ENCODE measurements at places on chromosomes 6 and 20.

DNA sequence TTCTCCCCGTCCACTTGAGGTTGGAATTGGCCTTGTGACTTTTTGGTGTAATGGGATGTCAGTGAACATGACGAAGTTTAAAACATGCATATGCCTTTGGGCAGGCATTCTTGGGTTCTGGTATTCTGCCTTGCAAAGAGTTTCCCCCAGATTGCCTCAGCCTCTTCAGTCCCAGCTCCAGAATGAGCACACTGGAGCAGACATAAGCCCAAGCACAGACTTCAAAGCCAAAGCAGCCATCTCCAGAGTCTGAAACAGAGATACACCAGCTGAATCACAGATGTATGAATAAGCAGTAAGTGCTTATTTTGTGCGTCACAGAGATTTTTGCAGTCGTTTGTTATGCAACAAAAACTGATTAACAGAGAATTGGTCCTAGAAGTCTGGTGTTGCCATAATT, 546.0 kb downstream of the FRK start:
- DNase-seq = no peak

DNA sequence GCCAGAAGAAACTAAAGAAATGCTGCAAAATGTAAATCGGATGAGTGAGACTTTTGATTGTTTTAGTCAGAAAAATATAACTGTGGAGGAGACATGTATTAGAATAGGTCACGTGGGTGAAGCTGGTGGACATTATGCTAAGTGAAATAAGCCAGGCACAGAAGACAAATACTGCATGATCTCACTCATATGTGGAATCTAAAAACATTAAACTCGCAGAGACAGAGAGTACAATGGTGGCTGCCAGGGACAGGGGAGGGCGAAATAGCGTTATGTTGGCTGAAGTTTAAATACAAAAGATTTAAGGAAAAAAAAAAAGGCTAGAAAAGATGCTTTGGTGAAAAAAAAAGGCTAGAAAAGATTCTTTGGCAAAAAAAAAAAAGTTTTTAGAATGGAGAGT, 63.5 kb upstream of the HDDC2 start:
- no peak for DNase-seq

DNA sequence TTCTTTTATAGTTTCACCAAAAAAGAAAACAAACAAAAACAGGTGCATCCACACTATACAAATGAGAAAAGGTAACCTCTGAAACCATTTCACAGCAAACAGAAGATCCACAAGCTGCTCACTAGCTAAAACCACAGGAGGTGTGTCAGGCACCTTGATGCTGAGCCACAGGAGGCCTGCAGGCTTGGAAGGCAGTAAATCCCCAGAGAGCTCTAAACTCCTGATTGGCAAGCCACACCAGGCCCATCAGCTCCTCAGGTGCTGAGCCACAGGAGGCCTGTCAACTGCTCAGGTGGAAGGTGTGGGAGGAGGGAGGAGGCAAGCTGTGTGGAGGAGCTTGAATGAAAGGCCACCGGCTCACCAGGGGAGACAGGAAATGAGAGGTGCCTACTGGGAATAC, 273.0 kb downstream of the PKHD1 start:
- DNase-seq = no peak

GRCh38 chr20:6882561-6883291, 115.2 kb downstream of the BMP2 start:
- no peak for DNase-seq

DNA sequence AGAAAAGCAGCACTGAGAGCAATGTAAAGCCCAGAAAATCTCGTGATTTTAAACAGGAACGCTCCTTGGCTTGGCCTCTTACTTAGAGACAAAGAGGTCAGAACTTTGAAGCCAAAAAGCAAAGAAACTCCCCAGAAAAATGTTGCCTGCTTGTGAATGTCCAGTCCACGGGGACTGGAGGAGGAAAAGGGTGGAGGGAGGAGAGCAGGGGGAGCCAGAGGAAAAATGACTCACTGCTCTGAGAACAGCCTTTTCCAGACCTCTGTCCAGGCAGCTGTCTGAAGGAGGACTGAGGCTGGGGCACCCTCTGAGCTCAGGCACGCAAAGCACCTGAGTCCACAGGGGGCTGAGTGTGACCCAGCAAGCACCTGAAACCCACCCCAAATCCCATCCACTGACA, 64.7 kb downstream of the TRAM2 start:
- peak; percentile 61 for DNase-seq

DNA sequence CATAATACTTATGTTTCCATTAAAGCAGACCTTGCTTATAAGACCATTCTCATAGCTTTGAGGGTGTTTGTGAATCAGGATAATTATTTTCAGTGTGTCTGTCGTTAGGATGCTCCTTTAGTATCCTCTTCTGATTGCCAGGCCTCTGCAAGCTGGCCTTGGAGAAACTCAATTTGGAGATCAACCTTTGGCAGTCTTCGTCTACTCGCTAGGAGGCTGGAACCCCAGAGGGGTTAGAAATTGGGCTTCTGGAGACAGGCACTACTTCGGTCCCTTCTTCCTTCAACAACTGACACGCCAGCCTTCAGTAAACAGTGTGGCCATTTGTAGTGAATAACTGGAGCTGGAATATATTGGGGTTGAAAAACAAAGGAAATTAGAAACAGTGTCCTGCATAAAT, 100.8 kb upstream of the CITED2 start:
- no peak for DNase-seq

GRCh38 chr6:151154418-151154817, 85.3 kb upstream of the AKAP12 start:
- DNase-seq = no peak

GRCh38 chr6:149250951-149251350, 66.6 kb upstream of the TAB2 start:
- DNase-seq = no peak

GRCh38 chr6:159929819-159930218, 39.0 kb downstream of the MAS1 start:
- no peak for DNase-seq

GRCh38 chr6:115643762-115644161, 416.9 kb downstream of the FRK start:
- no peak for DNase-seq

DNA sequence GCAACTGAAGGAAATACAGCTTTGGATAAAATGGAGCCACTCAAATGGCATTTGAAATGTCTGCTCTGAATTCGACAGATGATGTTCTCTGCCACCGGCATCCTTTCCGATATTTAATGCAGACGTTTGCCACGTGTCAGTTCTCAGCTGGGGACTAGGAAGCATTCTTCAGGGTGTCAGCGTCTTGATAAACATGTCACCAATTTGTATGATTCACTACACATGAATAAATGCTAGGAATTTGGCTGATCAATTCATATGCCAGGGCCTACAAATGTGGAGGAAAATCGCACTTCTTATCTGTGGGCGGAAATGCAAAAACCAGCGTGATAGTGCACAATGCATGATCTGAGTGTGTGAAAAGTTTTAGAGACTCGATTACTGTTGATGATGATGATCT, 169.5 kb downstream of the SLC24A3 start:
- DNase-seq = no peak

Data from right forelimb (tissue), 1 donor.